ENCODE measurements at places on chromosomes 13 and 19.

GRCh38 chr13:105979131-105980011, 556.1 kb downstream of the EFNB2 start:
- no peak for DNase-seq

- no peak for DNase-seq
These were observed 3.2 kb upstream of the SACS start for GRCh38 chr13:23436680-23437079.

- peak; percentile 68 for DNase-seq
These were observed 722 bp upstream of the ICAM1 start for GRCh38 chr19:10270180-10270615.

- DNase-seq = no peak
These were observed 745.3 kb downstream of the GPC5 start for GRCh38 chr13:92143766-92144165.

DNA sequence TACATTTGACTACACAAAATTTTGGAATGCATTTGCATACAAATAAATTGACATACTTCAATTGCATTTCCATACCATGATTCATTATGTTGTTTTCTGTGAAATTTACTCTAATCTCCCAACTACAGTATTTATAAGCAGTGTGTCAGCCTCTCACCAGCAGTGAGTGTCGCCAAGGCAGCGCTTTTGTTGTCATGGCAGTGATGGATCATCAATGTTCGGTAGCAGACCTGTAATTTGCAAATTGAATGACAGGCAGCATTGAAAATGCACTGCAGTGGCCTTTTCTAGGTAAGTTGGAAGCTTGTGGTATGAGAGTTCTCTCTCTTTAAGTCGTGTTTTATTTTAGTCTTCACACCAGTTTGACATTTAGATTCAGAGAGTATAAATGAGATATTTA, 534.1 kb downstream of the PCDH17 start:
- no peak for DNase-seq
